Activated CD4-positive, alpha-beta T cell treated with anti-CD3 and anti-CD28 coated beads, Interleukin-2, amount 50 U/mL, for 24 hours (primary cell): ENCODE measurements at places on chromosomes 7 and 10.

GRCh38 chr10:12588091-12588860 is 238.9 kb downstream of the CAMK1D start:
- DNase-seq, result no peak

DNA sequence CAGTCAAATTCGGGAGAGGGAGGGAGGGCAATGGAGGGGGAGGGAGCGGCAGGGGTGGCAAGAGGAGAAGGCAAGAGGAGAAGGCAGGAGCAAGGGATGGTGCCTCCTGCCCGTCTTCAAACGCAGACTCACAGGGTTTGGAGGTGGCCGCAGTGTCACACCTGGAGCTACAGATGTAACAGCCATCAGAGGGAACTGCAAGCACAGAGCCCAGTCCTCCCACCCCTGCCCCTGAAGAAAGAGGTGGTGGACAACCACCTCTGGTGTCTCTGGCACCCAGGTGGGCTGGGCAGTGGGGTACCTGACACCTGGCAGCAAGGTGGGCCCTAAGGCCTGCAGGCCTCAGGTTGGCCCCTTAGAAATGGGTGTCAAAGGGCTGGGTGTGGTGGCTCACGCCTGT is 67.0 kb upstream of the SDK1 start:
- DNase-seq, result no peak

GRCh38 chr7:129334473-129334872 is 99.8 kb upstream of the STRIP2 start:
- DNase-seq, result no peak

GRCh38 chr7:124027236-124027635 is 5.6 kb downstream of the TMEM229A start:
- DNase-seq, result no peak

GRCh38 chr7:148201992-148202391 is 388.6 kb upstream of the C7orf33 start:
- DNase-seq, result no peak

- DNase-seq, result peak; percentile 24
These were observed 558 bp downstream of the VOPP1 start for GRCh38 chr7:55571511-55572377.

DNA sequence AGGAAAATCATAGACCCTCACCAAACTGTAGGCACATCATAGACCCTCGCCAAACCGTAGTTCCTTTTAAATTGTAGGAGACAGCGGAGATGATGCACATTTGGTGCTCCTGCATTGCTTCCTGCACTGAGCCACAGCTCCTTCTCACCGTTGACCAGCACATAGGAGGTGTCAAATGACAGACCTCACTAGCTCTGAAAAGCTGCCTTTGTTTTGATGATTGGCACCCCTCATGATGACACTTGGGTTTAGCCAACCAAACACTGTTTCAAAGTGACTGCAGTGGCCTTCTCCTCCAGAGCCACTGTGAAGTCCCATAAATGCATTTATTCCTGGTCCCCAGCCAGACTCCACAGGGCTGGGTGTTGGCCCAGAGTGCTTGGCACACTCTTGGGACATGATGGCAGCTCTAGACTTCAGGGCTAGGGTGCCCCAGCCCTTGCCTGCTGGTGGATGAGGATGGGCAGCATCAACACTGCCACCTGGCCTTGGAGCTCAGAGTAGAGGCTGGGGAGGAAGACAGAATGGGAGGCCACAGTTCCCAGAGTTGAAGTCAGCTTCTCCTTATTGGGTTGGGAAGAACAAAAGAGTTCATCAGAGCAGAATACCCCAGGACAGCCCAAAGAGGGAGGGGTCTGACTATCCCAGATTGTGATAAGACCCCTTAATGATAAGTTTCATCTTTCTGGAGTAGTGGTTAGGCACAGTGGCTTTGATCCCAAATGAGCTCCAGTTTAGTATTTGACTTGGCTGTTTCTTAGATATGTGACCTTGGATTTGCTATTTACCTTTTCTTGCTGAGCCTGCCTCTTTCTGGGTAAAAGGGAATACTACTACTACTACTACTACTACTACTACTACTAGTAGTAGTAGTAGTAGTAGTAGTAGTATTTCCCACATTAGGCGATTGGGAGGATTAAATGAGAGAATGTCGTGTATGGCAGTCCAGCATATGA is 75.3 kb downstream of the MTPN start:
- no peak for DNase-seq

DNA sequence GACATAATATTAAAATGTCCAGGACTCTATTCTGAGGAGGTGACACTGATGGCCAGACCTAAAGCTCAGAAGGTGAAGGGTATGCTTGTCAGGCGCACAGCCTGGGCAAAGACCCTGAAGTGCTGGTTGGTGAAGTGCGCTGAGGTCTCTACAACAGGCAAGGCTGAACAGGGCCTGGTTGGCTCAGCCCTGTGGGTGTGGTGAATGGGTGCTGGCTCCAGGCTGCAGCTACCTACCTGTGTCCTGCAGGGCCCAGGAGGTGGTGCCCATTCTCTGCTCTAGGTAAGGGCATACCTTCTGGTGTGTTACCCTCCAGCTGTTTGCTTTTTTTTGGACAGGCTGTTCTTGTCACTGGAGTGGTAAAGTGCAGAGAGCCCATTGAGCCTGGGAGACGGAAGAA is 85.1 kb downstream of the RAMP3 start:
- no peak for DNase-seq

GRCh38 chr7:73921623-73922528 is 60.9 kb downstream of the TMEM270 start:
- DNase-seq, result no peak

DNA sequence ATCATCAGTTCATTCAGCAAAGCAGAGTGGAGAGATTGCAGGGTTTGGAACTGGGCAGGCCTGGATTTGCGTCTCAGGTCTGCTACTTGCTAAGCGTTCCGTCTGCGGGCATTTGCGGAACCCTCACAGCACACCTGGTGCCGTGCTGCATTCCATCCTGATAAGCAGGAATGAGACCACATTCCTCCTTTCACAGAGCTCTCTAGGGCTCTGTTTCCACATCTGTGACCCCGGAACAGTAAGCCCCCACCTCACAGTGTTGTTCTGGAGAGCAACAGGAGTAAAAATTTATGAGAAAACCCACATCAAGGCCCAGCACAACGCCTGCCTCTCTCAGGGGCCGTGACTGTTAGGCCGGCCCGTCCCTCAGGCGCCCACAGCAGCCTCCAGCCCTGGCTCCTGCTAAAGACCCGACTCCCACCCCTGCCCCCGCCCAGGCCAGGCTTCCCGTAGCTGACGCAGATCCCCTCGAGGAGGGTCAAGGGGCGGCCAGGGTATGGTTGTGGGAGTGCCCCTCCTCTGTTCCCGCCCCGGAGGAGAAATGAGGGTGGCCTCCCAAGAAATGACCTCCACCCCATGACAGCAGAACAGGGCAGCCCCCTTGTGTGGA is 128.9 kb downstream of the RGS10 start:
- DNase-seq, result no peak
